Tibial nerve (tissue), 4 donors: ENCODE measurements at places on chromosomes 1 and 21. TPM values are rescaled to one million over a fixed set of nuclear protein-coding genes. Genes with fewer than 3 reads are reported as not detected.

- no peak for DNase-seq
Observed at GRCh38 chr1:203177470-203178039, 1.9 kb upstream of the MYBPH start.

- no peak for DNase-seq
Observed at GRCh38 chr1:242189591-242189990, 190.7 kb upstream of the MAP1LC3C start.

DNA sequence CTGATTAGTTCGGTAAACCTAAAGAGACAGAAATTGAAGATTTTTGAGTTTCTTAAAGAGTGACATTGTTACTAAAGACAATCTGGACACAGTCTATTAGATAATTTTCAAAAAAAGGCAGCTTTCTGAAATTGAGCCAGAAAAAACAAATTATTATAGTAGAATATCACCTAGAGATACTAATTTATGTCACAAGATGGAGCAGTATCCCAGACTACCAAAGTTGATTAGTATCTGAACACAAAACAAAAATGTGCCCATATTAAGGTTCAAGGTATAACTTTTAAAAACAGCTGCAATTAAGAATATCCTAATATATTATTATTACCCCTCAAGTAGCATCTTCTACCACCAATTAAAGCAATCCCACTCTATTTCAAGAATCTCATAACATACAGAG lies 40.5 kb upstream of the SYT2 start:
- no peak for DNase-seq

ACOT11 gene
- 11.1 TPM for total RNA-seq

DNA sequence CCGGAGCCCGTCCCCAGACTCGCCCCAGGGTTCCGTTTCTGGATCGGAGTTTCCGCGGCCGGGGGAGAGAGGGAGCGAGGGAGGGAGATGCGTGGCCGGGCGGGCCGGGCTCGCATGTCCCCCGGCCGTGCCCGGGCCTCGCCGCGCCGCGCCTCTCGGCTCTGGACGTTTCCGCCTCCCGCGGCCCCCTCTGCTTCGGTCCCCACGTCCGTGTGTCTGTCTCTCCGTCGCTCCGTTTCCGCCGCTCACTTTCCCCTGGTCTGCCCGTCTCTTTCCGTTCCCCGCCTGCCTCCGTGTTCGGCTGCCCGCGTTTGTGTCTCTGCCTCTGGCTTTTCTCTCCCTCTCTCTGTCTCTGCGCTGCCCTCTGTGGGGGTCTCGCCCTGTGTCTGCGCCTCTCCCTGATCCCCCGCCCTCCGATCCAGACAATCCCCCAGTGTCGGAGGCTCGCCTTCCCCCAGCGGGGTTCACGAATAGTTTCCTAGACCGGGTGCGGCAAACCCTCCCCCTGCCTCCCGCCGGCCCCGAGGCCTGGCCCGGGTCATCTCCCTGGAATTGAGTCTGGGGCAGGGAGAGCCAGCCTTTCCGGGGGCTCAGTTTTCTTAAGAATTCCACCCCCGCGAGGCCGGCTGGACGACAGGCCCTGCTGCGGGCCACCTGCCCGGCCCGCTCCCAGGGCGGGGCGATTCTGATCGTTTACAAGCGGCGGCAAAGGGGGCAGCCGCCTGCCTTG lies 735 bp downstream of the NBL1 start:
- DNase-seq: no peak

- DNase-seq: no peak
Observed at GRCh38 chr1:57794078-57794477, 370.2 kb upstream of the DAB1 start.

FPGT gene
- 15.1 TPM for total RNA-seq

GRCh38 chr1:25735956-25736529 lies 64.0 kb upstream of the SELENON start:
- DNase-seq: no peak

DNA sequence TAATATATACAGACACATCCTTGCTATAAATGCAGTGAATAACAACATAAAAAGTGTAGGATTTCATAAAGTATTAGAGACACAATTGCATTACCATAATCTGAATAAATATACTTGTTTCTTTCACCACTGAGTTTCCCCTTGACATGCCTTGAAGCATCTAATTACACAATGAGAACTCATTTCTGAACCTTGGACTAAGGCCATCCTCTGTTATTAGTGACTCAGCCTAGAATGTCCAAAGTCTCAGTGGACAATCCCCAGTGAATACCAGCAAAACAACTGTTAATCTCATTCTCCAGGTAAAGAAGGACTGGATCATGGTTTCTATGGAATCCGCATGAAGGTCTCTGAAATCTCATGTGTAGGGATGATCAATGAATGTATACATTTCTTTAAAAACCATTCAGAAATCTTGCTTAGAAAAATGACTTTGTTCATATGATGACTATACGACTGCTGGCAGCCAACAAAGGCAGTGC lies at the start of gene OR2L5:
OR2L5 (plus strand) TSS at position 432 of the 482 bp plus-strand sequence. CDS start 8,288 bp downstream, outside the sequence.
- DNase-seq: no peak

- no peak for DNase-seq
Observed at GRCh38 chr1:221923929-221924598, 182.2 kb upstream of the DUSP10 start.

GRCh38 chr1:78500529-78500928 lies 9.8 kb downstream of the PTGFR start:
- no peak for DNase-seq

DNALI1 gene
- total RNA-seq: 6.3 TPM

- DNase-seq: no peak
Observed at GRCh38 chr1:184329962-184330868, 56.6 kb upstream of the C1orf21 start.

FMO1 gene
- total RNA-seq: 2.9 TPM

DNA sequence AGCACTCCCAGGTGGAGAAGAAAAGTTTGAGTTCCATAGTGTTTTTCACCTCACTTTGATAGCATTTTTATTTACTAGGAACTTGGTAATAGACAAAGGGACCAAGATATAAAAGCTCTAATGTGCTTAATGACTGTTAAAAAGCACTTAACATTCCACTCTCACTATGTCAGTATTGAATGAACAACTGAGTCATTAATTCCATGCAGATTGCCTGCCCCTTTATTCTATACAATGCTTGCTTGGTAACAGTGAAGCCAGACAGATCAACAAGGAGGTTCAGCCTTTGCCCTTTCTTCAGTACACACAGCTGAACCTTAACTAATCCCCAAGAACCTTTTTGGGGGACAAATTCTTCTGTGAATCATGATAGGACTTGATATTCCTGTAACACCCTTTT lies 425.5 kb downstream of the NUF2 start:
- DNase-seq: no peak

DNA sequence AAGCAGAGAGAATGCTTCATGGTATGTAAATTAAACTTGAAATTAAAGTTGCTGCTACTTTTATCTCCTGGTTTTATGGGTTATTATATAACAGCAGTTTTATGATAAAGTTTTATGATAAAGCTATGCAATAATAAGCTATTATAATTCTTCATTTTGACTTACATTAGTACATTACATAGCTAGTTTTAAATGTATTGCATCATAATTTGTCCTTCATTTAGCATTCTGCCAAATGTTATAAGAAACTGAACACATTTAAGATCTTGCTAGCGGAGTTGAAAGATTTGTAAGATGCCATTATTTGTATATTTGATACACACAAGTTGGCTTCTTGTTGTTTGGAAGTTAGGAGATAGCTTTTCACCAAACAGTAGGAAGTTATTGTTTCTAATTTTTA lies 101.6 kb downstream of the LRRC40 start:
- no peak for DNase-seq

DNA sequence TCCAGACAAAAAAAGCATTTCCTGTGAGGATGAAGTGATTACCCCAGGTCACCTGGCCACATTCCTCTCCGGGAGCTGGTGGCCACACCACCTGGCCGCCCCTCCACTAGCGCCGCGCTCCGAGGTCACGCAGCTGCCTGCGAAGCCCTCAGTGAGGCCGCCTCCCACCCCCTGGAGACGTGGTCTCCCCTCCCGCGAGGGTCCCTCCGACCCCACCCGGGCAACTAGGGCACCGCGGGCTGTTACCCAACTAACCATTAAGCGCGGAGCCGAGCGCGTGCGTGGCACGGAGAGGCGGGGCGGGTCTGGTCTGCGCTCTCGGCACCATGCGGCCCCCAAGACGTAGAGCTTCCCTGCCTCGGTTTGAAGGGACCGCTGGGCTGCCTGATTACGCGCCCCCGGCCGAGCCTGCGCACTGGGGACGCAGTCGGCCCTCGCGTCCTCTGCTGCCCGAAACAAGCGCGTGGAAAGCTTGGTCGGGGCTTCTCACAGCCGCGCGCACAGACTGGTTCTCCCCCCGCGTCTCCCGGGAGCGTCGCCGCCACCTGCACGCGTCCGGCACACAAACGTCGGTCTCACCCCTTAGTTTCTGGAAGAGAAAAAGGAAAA lies 106.5 kb downstream of the SLC16A1 start:
- DNase-seq: no peak

DNA sequence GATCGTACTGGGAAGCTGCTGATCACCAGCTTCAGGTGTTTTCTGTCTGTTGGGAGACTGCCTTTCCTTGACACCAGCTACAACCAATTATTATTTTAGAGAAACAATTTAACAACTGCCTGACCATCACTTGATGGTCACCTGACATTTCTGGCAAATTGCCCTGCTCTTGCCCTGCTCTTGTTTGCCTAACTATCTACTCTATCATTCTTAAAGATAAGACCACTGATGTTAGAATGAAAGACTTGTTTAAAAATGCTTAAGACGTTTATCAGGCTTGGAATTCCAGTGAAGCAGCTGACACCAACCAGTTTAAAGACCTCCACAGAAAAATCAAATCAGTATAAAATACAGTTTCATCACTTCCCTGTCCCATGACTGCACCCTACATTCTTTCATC lies 423.3 kb upstream of the CAMK1G start:
- DNase-seq: no peak

- no peak for DNase-seq
Observed at GRCh38 chr1:47711848-47712492, 274.1 kb downstream of the FOXD2 start.

SPRR1B gene
- total RNA-seq: not detected

CLCA1 gene
- total RNA-seq: not detected
